ENCODE measurements at places on chromosomes 16 and 17. TPM values are rescaled to one million over a fixed set of nuclear protein-coding genes. Genes with fewer than 3 reads are reported as not detected.

DNA sequence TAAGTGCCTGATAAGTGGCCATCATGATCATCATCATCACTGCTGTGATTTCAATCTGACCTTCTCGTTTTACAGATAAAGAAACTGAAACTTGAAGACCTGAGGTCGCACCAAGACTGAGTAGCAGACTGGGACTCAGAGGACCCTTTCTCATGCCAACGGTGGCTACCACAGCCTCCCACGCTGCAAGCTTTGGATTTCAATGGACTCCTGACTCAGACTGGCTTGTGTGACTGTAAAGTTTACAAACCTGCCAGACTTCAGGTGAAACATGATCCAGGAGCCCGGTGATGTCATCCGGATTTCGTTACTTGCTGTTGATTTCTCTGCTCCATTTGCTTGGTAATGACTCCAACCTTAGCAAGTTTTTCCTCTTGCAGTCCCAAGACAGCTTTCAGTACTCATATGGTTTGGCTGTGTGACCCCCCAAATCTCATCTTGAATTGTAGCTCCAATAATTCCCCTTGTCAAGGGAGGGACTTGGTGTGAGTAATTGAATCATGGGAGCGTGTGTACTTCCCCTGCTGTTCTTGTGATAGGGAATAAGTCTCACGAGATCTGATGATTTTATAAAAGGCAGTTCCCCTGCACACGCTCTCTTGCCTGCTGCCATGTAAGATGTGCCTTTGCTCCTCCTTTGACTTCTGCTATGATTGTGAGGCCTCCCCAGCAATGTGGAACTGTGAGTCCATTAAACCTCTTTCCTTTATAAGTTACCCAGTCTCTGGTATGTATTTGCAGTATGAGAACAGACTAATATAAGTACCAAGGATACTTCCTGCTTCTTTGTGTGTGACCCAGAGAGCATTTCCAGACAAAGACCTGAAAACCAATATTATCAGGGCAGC lies 26.7 kb upstream of the IRX6 start:
- no peaks in the 10 kb centered on the region for H3K36me3 ChIP-seq
- H3K4me1 ChIP-seq, result no peaks in the 10 kb centered on the region
- H3K4me3 ChIP-seq, result no peak overlapping the region
- H3K27me3 ChIP-seq, result no peaks in the 10 kb centered on the region

DNA sequence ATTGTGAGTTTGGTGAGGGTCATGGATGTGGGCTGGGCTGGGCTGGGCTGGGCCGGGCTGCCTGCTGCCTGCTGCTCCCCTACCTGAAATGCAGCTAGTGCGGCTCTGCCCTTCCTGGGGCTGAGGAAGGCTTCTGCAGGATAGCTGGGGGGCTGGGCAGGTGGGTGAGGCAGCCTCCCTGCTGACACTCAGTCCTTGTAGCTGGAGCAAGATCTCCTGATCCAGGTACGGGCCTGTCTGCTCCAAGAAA lies 4.7 kb downstream of the RPL13 start:
- no peak overlapping the region for H3K27ac ChIP-seq
- H3K36me3 ChIP-seq, result peaks cover 30% of the 10 kb centered on the region
- peak; percentile 46 for DNase-seq
- H3K27me3 ChIP-seq, result no peaks in the 10 kb centered on the region
- no peak overlapping the region for H3K4me3 ChIP-seq

DNA sequence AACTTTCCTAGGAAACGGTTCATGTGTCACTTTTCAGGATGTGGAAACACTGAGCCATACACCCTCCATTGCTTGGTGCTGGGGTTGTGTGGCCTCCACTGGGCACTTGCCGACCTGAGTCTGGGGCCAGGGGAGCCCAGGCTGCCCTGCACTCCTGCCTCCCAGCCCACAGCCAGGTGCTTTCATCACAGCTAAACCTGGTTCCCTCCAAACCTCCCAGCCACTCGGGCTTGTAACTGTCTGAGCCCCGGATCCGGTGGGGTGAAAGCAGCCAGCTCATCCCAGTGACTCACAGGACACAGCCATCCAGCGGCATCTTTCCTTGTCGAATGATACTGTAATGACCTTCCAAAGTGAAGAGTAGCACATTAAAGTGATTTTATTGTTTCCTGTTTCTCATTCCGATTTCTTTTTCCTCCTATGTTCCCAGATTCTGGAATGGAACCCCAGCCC lies 19.8 kb downstream of the CARHSP1 start:
- H3K27ac ChIP-seq, result peak overlapping the region; percentile 82
- no peak overlapping the region for H3K4me3 ChIP-seq
- H3K36me3 ChIP-seq, result peaks cover 32% of the 10 kb centered on the region
- DNase-seq, result peak; percentile 28
- H3K4me1 ChIP-seq, result peaks cover 21% of the 10 kb centered on the region

The CIBAR2 gene
- 0.15 TPM for polyA plus RNA-seq

The TMEM235 gene
- not detected for polyA plus RNA-seq

The TCAP gene
- 0.67 TPM for polyA plus RNA-seq

The GSDMA gene
- not detected for polyA plus RNA-seq

The GPR179 gene
- polyA plus RNA-seq, result 0.02 TPM
